Smooth muscle cell of the pulmonary artery (primary cell): ENCODE measurements at places on chromosomes 2 and 18. TPM values are rescaled to one million over a fixed set of nuclear protein-coding genes. Genes with fewer than 3 reads are reported as not detected.

Gene ZNF2
- total RNA-seq = 10.6 and 11.1 TPM in 2 replicates

Gene SLC4A1AP
- 23.1 and 24.9 TPM in 2 replicates for total RNA-seq

Gene NEB
- 0.33 TPM in 2 replicates for total RNA-seq

Gene TUBA4B
- not detected in 2 replicates for total RNA-seq

Gene MDH1B
- total RNA-seq = 0.33 and 0.72 TPM in 2 replicates

Gene TANC1
- total RNA-seq = 40.1 and 44.3 TPM in 2 replicates

Gene ASPRV1
- 0.33 and 0.46 TPM in 2 replicates for total RNA-seq

Gene IL1R1
- 109 and 129 TPM in 2 replicates for total RNA-seq

Gene C1QL2
- not detected in 2 replicates for total RNA-seq

Gene GPAT2
- 30.6 and 32.3 TPM in 2 replicates for total RNA-seq

Gene ZNF532
- 57.8 and 66.3 TPM in 2 replicates for total RNA-seq

Gene APLF
- total RNA-seq = 3.5 and 5.6 TPM in 2 replicates

Gene TEKT4
- total RNA-seq = not detected in 2 replicates

Gene FASTKD1
- total RNA-seq = 17.1 and 18.9 TPM in 2 replicates

Gene COL6A3
- total RNA-seq = 2,074 and 3,484 TPM in 2 replicates

Gene CCDC74B
- 5.0 TPM in 2 replicates for total RNA-seq

Gene MYOM1
- 2.5 and 4.3 TPM in 2 replicates for total RNA-seq

Gene EDAR
- total RNA-seq = under 0.01 TPM in 1 of 2 replicates, not detected in the other

Gene GTF2A1L
- total RNA-seq = 1.4 and 3.8 TPM in 2 replicates

Gene HRH4
- 0.07 and 0.17 TPM in 2 replicates for total RNA-seq

Gene COLEC11
- 0.50 and 1.4 TPM in 2 replicates for total RNA-seq

Gene DSG1
- not detected in 2 replicates for total RNA-seq

Gene NCKAP5
- total RNA-seq = 0.76 and 5.7 TPM in 2 replicates

Gene AMER3
- total RNA-seq = not detected in 2 replicates

Gene NPPC
- total RNA-seq = 0.07 and 0.96 TPM in 2 replicates

Gene AGXT
- not detected in 2 replicates for total RNA-seq

Gene UGT1A4
- not detected in 2 replicates for total RNA-seq

Gene BCL2
- 0.92 and 3.1 TPM in 2 replicates for total RNA-seq

Gene TACR1
- 0.26 and 0.73 TPM in 2 replicates for total RNA-seq

Gene OTOS
- not detected in 2 replicates for total RNA-seq
